ENCODE measurements at places on chromosomes 2 and 18. TPM values are rescaled to one million over a fixed set of nuclear protein-coding genes. Genes with fewer than 3 reads are reported as not detected.

DNA sequence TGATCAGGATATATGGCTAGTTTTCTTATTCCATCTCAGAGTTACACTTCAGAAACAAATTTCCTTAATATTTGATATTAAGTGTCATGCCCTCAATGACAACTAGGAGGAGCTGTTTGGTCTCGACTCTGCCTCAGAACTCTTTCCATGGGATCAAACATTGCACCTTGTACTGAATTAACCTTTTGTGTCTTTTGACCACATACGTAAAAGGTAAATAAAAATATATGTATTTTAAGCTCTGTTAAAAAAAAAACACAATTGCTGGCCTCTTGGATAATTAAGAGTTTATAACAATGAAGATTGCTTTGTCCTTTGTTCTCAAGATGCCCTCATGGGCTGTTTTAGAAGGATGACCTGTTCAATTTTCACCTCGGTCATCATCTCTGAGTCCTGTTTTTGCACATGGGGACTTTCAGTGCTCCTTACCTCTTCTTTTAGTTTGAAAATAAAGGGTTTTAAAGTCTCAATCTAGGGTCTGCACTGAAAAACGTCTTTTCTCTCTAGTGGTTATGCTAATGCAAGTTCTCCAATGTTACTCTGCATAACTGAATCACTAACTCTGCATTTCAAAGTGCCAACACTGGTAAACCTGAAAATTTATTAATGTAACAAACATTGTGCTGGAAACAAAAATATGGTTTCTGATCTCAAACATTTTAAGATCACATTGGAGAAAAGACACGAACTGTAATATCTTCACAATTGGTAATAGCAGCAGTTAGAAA, 18.8 kb upstream of the FN1 start:
- DNase-seq = peak; percentile 40

GRCh38 chr2:127577503-127577902, 42.0 kb downstream of the MYO7B start:
- DNase-seq = no peak

- DNase-seq = peak; percentile 52
These were observed 34.8 kb upstream of the MGAT5 start for GRCh38 chr2:134218930-134219658.

- DNase-seq = no peak
These were observed 204.1 kb downstream of the ARHGAP15 start for GRCh38 chr2:143333168-143333791.

GRCh38 chr2:37582481-37583220, 88.8 kb downstream of the CDC42EP3 start:
- DNase-seq = no peak

- peak; percentile 81 for DNase-seq
These were observed 20.6 kb downstream of the RPL37A start for GRCh38 chr2:216519154-216519762.

DNA sequence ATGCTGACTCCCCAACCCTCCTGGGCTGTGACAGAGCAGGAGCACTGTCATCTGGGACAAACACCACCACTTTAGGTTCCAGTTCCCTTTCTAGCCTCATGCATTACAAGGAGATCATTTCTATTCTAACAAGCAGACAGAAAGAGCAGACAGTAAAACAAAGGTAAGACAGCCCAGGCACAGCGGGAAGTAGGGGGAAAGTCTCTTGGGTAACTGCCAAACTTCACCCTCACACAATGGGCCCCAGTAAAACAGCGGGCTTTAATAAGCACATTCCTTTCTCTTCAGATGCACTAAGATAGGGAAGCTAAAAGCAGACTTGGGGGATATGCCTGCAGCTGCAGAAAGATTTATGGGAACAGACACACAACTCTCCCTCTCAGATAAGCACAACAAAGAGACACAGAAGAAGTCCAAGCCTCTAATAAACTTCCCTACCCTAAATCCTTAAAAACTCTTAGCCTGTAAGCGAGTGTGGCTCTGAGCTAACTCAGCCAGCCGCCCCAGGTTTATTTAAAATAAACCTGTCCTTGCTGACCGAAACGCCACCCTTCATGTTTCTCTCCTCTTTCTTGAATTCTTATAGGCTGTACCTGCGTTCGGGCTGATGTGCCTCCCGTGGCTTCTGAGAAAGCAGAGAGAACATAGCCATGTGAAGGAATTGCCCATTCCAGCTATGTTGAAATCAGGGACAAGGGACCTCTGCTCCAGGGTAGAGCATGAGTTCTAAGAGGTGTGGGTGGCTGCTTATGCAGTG, 726.8 kb upstream of the DDX18 start:
- DNase-seq = no peak

- DNase-seq = no peak
These were observed 76.9 kb downstream of the TTC21B start for GRCh38 chr2:165876712-165877111.

The SKOR2 gene
- total RNA-seq = not detected
